ENCODE measurements at places on chromosomes 5 and 9.

GRCh38 chr5:143425835-143426234 lies 22.3 kb upstream of the NR3C1 start:
- no peak for DNase-seq

GRCh38 chr5:172640822-172641358 lies at the start of gene NEURL1B:
Gene NEURL1B, plus strand, starts transcription at chr5:172641263. Its CDS starts 144 bp downstream, at chr5:172641407.
- no peak for DNase-seq

GRCh38 chr5:34486160-34486848 lies 169.8 kb upstream of the RAI14 start:
- DNase-seq, result no peak

GRCh38 chr9:94298949-94299599 lies 29.4 kb downstream of the NUTM2F start:
- DNase-seq, result no peak

DNA sequence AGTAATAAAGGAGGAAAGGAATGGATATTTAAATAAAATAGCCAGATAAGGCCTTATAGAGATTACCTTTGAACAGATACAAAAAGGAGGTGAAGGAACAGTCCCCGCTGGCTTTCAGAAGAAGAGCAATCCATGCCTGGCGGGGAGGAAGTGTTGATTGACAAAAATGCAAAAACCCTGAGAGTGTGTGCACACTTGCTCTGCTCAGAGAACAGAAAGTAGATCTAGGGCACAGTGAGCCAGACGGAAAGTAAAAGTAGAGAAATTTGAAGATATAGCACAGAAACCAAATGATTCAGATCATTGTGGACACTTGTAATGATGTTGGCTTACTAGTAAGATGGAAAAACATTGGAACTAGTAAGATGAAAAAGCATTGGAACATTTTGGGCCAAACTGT lies 720.6 kb downstream of the PTPRD start:
- no peak for DNase-seq

- DNase-seq, result no peak
Observed at GRCh38 chr9:31492229-31492628, 892.2 kb upstream of the ACO1 start.

- no peak for DNase-seq
Observed at GRCh38 chr9:92008041-92008440, 58.0 kb upstream of the ROR2 start.

DNA sequence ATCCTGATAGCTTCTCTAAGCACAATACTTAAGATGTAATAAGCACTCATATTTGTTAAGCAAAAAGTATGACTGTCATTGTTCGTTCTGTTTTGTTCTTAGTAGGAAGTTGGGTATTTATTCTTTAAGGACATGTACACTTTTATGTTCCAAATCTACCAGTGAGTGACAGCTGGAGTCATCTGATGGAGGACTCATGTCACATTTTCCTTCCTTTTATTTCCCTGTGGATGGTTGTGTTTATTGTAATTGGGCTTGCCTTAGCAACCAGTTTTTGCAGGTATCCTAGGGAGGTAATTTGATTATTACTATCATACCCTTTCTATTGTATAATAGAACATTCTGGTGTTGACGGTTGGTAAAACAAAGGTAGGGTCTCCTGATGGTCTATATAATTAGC lies 145.7 kb downstream of the ZSWIM6 start:
- no peak for DNase-seq

- DNase-seq, result no peak
Observed at GRCh38 chr5:159891371-159891770, 24.9 kb upstream of the ADRA1B start.

DNA sequence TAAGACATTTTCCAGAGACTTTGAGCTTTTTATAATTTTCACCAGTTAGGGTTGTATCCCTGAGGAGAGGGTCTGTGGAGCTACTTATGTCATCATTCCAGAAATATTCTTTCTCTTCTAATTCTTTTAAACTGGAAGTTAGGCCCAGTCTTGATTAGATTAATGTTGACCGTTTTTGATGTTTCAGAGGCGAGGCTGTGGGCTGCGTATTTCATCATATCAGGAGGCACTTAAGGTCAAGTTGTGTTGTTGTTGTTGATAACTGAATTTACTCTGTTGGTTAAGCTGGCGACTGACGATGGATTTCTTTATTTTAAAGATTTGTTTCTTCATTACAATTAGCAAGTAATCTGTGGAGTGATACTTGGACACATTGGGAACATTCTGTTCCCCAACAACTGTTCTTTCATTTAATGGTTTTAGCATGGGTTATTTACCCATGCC lies 20.1 kb downstream of the IPO11 start:
- no peak for DNase-seq

- no peak for DNase-seq
Observed at GRCh38 chr5:163506095-163506457, 657 bp downstream of the MAT2B start.

DNA sequence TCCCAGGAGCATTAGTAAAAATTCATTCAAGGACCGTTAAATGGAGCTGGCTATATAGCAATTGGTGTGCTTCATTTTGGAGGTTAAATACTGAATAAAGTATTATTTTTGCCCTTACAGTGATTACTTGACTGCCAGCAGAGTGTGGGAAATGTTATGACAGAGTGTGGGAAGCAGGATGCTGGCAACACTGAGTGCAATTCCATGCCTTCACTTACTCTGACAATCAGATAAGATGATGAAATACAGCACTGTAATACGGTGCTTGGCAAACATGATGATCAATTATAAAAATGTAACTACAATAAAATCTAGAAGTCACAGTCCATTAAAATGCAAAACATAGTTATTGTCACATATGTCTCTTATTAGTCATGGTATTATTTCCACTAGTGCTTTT lies 651.3 kb downstream of the PTPRD start:
- DNase-seq, result no peak

- DNase-seq, result no peak
Observed at GRCh38 chr9:13078164-13078563, 201.3 kb downstream of the MPDZ start.

DNA sequence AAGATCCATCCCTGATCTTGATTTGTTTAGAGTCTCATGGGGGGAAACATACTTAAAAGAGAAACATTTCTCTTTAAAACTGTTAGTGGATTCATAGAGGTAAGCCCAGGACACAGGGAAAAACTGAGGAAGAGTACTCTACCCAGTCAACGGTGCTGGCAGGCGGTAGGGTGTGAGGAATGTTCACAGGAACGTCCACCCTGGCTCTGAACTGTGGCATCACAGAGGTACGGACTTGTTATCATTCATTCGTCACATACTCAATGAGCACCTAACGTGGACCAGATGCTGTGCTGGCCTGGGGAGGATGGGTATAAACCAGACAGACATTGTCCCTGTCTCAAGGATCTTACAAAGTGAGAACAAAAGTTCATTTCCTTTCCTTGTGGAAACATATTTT lies 18.8 kb upstream of the PPARGC1B start:
- DNase-seq, result no peak

DNA sequence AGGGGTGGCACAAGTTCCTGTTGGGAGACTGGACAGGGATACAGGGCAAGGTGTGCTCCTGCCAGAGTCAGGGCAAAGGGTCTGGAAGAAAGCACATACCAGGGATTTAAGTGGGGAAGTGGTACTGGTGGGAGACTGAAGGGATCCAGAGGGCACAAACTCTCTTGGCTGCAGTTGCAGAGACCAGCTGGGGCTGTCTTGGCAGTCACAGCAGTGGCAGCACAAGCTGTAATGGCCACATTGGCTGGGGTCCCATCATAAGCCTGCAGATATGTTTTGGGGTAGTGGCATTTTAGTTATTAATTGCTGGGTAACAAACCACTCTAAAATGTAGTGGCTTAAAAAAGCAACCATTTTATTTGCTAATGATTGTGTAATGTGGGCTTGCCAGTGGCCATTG lies 492.2 kb downstream of the ENC1 start:
- no peak for DNase-seq

- DNase-seq, result no peak
Observed at GRCh38 chr5:76083555-76084495, 642 bp downstream of the SV2C start.

DNA sequence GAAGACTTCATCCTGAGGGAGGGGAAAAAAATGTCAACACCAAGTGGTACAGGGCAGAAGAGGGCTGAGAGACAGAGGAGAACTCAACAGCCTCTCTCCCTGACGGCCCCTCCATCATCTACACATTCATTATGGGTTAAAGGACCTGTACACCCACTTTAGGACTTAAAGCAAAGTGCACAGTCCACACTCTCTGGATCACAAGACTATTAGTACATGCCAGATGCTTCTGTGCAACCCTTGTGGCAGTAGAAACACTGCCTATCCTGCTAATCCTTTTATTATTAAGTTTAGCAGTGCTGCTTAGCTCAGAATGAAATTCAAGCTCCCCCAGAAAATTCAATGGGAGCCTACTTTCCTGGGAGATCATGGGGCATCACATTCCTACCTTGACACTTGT lies 1.9 kb downstream of the FRMD3 start:
- DNase-seq, result no peak

DNA sequence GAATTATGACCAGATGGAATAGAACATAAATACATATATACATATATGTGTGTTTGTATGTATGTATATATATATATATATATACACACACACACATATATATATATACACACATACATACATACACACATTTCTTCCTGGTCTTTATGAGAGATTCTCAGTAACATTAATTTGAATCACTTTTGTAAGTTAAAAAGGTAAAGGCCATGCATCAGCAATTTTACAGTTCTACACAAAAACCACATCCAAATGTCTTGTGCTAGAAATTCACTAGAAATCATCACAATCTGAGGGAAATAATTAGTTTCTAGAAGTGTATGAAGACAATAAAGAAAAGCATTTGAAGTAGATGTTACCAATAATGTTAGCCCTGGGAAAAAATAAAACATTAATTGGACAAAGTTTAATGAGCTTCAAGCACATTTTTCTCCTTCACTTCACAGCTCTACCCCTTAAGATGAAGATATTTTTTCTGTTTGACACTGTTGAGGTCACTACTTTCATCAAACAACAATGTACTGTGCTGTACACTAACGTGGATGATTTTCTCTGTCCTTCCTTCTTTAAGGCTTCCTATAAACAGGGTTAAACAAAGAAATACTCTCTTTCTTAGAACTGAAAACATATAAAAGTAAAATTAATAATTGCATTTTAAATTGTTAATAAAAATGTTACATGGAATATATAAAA lies 189.2 kb upstream of the NR4A3 start:
- no peak for DNase-seq

DNA sequence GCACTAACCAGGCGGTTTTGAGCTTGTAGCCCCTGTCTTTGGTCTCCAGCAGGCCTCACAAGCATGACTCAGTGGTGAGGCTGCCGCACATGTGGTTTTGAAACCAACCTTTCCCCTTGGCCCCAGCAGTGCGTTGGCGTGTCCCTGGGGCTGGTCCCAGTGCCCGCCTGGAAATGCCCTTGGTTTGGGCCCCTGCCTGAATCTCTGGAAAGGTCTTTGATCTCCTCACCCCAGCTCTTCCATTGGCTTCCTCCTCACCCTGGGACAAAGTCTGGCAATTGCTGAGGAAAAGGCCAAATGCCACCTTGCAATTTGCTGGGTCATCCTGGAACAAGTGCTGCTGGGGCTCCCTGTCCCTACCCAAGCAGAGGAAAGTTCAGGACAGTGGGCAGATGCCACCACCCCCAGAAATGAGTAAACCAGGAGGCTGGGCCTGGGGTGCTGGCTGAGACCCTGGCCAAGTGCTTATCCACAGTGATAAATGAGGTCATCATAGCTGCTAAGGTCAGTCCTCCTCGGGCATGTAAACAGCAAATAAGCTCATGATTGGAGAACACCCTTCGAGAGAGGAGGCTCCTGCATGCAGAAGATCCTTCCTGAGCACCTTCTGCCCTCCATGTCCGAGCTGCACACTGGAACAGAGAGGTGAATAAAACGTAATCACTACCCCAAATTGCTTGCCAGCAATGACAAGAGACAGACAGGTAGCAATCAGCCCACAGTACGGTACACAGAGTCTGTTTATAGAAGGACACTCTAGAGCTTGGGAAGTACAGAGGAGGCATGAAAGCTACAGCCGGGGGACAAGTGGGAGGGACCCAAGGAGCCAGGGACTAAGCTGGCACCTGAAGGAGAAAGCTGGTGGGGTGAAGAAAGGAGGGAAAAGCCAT lies 98.9 kb upstream of the CPEB4 start:
- DNase-seq, result no peak

DNA sequence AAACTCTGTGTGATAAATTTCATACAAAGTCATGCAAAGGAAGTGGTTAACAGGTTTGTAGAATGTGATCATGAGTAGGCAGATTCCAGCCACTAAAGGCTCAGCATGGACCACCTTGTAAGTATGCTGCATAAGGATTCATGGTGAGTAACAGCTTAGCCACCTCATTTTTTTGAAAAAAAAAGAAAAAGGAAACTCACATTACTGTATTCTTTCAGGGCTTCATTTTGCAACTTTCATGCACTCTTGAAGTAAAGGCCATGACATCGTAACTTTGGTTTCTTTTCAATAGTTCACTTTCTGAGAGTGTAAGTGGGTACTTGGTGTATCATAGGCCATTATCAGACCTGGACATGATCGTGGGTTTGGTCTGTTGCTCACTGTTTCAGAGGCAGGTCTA lies 175.1 kb downstream of the PCSK1 start:
- no peak for DNase-seq

GRCh38 chr9:85258823-85259370 lies 482.9 kb downstream of the AGTPBP1 start:
- no peak for DNase-seq

DNA sequence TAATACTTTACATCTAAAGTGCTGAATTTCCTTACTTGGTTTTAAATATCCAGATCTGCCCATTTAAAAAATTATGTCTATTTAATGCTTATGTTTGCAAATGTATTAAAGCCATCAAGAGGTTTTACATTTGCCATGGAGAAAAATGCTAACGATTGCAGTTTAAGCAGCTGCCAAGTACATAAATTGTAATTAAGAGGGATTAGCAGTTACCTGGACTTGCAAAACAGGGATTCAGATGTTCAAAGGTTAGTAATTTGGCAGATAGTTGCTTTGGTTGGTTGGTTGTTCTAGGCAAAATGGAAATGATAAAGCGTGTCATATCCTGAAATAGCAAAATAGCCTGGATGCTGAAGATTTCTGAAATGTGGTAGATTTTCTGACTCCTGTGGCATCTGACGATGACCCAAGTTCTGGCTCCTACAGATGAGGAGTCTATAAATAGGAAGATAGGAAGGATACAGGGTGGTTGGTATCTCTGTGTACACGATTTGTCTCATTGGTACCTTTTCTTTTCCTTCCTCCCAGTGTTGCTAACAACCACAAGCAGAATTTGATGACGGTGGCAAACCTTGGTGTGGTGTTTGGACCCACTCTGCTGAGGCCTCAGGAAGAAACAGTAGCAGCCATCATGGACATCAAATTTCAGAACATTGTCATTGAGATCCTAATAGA lies 282.9 kb downstream of the NR3C1 start:
- DNase-seq, result no peak

DNA sequence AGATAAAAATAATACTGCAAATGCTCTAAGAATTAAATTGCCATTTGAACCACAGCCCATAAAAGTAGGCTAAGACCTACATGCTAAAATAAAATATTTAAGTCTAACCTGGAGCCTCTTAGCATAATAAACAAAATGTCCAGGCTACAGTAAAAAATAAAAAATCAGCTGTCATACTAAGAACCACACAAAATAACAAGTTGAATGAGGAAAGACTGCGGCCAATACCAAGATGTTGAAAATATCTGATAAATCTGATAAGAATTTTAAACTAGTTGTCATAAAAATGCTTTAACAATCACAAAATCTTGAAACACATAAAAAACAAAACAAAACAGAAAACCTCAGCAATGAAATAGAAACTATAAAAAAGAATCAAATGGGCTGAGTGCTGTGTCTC lies 336.9 kb upstream of the MSX2 start:
- no peak for DNase-seq

GRCh38 chr5:125484742-125485641 lies 738.6 kb upstream of the ZNF608 start:
- DNase-seq, result no peak

GRCh38 chr9:90504486-90504885 lies 138.1 kb downstream of the DIRAS2 start:
- DNase-seq, result no peak

Measured in cortex of kidney (tissue), 1 donor.